ENCODE measurements at places on chromosomes 13 and 19.

DNA sequence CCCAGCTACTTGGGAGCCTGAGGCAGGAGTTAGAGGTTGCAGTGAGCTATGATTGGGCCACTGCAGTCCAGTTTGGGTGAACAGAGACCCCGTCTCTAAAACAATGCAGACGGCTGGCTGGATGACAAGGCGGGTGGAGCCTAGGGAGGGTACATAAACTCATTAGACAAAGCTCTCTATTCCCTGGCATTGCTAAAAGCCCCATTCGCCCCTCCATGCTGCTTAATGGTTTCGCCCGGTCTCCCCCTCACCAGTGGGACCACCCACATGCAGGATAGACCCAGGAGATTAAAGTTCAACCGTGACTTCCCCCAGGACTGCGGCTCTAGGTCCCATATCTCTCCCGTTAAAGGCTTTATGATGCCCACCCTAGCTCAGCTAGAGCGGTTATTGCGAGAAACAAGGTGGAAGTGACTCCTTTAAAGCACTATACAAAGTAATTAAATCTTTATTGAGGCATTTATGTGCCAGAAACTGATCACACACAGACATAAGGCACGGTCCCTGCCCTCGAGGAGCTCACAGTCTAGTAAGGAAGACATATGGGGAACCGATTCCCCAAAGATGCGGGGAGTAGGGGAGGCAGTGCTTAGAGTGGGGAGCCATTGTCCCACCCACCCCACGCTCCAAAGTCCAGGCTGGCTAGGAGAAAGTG lies 4.9 kb downstream of the LYPD3 start:
- no peak for DNase-seq

DNA sequence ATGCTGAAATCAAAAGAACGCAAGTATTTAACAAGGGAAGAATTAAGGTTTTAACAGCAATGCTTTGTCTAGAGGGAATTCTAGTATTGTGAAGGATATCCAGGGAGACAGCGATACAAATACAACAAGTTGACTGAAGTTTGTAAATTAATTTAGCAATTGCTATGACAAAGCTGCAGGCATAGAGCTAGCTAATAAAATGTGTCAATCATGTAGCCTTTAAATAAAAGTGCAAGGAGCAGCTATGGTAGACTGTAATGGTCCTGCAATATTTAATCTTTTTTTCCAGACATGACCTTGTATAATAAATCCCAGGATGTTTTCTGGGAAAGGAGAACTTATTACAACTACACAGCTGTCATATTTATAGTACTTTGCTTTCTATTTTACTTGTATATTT lies 779.3 kb downstream of the SLITRK5 start:
- DNase-seq, result no peak

- DNase-seq, result peak; percentile 48
Measured at GRCh38 chr19:35977446-35978222, 17.4 kb upstream of the SDHAF1 start.

GRCh38 chr19:42126574-42126973 lies 5.7 kb downstream of the POU2F2 start:
- DNase-seq, result no peak

GRCh38 chr13:113848431-113849260 lies 15.2 kb downstream of the GAS6 start:
- DNase-seq, result no peak

- DNase-seq, result no peak
Measured at GRCh38 chr19:43634506-43634871, 5.2 kb downstream of the CADM4 start.

DNA sequence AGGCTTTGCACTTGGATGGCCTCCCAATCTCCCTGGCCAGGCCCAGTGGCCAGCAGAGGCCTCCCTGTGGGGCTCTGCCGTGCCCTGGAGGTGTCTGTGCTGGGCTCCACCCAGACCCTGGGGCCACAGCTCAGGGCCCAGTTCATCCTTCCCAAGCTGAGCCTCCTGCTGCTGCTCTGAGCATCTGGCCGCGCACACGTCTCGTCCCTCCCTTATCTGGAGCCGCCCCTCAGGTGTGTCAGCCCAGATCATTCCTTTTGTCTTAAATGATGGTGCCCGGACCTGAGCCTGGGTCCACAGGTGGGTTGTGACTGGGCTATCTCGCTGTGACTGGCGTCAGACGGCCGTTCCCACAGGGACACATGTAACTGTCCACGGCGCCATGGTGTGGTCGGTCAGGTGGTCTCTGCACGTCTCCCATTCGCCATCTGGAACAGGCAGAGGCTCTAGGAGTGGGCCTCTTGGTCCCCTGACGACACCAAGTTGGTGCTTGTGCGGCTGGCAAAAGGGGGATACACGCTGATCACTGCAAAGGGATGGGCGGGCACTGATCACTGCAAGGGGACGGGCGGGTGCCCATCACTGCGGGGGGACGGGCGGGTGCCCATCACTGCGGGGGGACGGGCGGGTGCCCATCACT lies 14.3 kb upstream of the ZNF554 start:
- no peak for DNase-seq

DNA sequence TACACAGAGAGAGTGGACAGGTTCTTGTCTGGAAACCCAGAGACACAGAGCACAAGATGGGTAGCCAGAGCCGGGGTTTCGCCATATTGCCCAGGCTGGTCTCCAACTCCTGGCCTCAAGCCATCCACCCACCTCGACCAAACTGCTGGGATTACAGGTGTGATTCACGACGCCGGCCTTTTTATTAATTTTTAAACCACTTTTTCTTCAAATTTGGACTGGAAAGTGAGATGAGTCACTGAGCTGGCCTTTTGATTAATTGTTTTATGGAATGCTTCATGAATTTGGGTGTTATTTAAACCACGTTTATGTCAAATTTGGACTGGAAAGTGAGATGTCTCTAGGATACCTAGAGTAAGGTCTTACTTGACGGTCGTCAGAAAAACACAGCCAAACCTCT lies 12.1 kb upstream of the IGFL1 start:
- DNase-seq, result no peak

- DNase-seq, result no peak
Measured at GRCh38 chr19:52170863-52171320, 529 bp downstream of the ZNF836 start.

DNA sequence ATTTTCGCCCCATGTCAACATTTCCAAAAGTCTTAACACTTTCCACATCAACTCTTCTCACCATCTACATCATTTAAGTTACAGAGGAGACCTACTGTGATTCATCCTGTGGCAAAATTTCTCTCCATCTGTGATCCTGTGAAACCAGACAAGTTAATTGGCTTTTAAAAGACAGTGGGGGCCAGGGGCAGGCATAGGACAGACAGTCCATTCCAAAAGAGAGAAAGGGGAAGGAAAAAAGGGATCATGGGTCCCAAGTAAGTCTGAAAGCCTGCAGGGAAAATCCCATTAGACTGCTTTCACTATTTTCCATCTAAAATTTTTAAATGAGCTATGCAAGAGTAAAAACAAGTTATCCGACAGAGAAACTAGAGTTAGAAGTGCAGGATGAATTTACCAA lies 121.0 kb downstream of the MRPL57 start:
- DNase-seq, result no peak

DNA sequence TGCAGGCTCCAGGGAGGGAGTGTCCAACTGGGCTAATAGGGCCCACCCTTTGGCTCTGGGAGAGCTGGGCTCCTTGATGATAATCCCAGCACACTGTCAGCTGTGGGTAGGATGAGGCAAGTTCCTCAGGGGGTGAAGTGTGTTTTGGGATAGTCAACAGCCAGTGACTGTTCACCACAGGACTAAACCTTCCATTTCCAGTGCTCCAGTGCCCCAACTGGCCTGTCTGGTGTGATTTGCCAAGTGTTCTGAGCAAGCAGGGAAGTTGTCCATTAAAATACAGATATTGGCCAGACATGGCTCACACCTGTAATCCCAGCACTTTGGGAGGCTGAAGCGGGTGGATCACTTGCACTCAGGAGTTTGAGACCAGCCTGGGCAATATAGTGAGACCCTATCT lies 150.9 kb downstream of the TM9SF2 start:
- no peak for DNase-seq

DNA sequence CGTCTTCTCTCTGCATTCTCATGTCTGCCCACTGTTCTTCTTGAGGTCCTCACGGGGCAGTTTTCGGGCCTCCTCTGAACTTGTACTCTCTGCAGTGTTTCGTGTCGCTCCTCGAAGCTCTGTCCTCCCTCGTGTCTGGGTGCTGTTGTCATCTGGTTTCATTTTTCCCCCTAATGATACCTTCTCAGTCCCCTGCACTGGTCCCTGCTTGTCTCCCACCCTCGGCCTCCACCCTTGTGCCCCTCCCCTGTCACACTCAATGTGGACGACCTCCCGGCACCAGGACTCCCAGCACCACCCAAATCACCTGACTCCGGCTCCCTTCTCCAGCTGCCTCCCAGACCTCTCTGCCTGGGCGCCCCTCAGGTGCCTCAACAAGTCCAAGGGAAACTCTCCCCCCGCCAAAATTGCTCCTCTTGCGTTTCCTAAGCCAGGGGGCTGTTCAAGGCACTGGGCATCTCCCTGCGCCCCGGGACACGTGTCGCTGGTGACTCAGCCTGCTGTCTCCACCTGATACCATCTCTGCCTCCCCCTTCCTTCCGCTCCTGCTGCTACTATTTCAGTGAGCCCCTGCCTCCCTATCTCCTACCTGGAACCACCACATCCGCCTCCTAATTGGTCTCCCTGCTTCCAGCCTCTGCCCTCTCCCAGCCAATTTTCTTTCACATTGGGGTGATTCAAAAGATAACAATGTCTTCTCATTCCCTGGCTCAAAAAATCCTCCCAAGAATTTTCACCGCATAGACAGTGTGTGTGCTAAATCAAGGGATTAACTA lies 49.5 kb downstream of the RFX2 start:
- DNase-seq, result no peak

DNA sequence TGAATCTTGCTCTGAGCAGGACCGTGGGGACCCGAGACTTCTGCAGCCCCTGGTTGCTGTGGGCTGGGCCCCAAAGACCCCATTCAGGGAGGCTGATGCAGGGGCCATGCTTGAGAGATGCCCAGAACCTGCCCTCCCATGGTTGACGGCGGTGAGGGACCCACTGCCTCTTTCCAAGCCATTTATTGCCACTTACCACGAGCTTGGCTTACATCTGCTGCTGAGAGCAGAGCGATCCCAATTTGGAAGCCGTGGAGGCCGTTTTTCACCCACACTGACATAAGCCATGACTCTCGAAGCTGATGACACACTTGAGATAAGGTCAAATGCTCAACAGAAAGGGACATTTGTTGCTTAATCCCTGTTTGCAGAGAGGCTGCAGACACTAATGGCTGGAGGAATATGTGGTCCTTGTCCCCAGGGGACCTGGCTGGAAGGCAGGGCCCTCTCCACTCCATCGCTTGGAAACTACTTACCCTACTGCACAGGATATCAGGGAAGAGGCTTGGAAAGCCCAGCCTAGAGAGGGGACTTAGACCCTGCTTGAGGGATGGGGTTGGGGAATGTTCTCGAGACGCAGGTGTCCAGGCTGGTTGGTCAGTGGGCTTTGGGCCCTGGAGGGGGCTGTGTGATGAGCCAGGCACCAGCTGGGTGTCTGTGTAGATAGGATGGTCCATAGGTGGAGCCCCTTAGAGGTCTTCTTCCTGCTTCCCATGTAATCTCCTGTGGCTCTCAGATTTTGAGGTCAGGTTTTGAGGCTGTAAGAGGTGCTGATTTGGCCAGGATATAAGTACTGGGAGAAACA lies 15.3 kb downstream of the ZNF536 start:
- DNase-seq, result no peak

- no peak for DNase-seq
Measured at GRCh38 chr13:112134391-112135075, 67.6 kb downstream of the SOX1 start.

GRCh38 chr13:51793570-51794271 lies 10.2 kb downstream of the DHRS12 start:
- DNase-seq, result peak; percentile 39
